ENCODE measurements at places on chromosomes 16 and 17.

DNA sequence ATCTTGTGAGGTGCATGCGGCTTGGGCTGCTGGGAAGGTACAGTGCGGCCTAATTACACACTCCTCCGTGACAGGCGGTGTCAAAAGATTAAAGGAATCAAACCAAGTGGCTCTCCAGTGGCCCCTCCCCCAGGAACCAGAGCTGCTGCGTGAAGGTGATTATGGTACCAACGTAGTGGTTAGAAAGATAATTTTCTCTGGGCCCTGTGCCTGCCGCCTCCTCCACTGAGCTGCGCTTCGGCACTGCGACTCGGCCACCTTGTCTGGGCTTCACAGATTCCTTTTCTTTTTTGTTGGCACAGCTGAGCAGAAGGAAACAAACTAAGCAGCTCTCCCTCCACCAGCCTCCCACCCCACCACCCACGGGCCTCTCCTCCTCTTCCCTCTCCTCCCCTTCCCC is 113.2 kb upstream of the SDK2 start:
- DNase-seq, result no peak

DNA sequence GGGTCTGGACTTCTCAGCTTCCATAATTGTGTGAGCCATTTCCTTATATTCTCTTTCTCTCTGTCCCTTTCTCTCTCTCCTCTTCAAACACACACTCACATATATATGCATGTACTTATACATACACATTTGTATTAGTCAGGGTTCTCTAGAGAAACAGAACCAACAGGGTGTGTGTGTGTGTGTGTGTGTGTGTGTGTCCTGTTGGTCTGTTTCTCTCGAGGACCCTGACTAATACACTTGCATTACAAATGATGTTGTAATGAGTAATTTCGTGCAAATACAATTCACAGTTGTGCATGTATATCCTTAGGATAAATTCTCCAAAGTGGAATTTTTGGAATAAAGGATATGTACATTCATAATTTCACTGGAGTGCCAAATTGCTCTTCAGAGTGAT is 115.3 kb downstream of the NPIPB5 start:
- no peak for DNase-seq

- DNase-seq, result no peak
Measured at GRCh38 chr17:56291226-56291805, 138.0 kb downstream of the ANKFN1 start.

DNA sequence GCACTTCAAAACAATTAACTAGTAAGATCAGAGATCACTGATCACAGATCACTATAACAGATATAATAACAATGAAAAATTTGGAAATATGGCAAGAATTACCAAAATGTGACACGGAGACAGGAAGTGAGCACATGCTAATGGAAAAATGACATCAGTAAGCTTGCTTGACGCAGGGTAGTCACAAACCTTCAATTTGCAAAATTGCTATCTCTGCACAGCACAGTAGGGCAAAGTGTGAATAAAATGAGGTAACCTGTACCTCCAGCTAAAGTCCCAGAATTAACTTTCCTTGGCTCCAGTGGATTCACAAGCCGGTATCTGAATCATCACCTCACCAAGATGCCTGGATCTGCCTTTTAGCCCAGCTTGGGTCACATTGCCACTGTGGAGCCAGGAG is 4.2 kb upstream of the MMP2 start:
- no peak for DNase-seq

DNA sequence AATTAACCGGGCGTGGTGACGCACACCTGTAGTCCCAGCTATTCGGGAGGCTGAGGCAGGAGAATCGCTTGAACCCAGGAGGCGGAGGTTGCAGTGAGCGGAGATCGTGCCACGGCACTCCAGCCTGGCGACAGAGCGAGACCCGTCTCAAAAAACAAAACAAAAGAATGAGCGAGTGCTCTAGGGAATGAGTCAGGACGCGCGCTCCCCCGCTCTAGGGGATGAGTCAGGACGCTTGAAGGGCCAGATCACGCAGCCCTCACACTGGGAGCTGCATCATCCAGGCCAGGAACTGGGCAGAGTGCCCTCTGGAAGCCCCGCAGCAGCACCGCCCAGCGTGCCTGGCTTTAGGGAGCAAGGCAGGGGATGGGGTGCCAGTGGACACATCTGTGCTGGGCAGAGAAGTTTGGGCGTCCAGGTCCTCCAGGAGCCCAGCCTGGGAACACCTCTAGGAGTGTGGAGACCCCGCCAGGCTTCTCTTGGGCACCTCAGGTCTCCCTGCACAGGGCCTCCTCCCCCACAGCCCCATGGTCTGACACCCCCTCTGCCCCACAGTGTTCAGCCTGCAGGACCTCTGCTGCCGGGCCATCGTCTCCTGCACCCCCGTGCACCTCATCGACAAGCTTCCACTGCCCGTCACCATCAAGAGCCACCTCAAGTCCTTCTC is 3.9 kb upstream of the WFIKKN1 start:
- no peak for DNase-seq

Data from esophagus squamous epithelium (tissue), 5 donors.